ENCODE measurements at places on chromosomes 16 and 17.
A peak's percentile ranks its signal among the peaks of the same experiment; 100 is the strongest.

DNA sequence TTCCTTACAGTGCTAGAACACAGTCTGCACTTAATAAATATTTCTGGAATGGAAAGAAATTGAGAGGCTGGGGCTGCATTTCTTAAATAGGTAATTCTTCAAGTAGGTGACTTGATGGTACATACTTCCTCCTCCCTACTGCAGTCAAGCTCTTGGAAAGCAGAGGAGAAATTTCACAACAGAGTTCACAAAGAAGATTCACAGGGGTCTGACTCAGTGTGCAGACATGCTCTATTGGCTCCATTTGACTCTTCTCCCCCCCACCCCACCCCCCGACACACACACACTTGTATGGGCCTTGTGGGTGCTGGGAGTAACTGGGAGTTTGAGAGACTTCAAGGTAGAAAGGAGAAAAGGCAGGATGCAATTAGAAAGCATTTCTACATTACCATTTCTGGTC lies 6.2 kb upstream of the MYOCD start:
- DNase-seq = peak; percentile 68

GRCh38 chr17:1024076-1024475 lies 27.1 kb downstream of the TIMM22 start:
- DNase-seq = no peak

- peak; percentile 76 for DNase-seq
Observed at GRCh38 chr17:72699545-72699944, 392.9 kb downstream of the SLC39A11 start.

DNA sequence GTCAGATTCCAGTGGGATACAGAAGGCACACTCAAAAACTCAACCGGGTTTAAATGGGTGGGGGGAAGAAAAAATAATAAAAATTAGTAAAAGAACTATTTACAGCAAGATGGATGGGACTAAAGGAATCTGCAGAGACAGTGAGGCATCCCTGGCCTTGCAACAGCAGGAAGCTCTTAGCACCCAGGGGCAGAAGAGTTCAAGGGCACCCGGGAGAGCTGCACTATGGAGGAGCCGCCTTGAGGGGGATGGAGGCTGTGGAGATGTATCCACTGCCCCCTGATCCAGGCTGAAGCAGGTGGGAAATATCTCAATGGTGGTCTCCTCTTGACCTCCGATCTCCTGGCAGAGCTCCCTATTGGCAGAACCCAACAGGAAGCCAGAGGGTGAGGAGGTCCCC lies 69.4 kb upstream of the NFAT5 start:
- DNase-seq = no peak

- DNase-seq = no peak
Observed at GRCh38 chr17:27506348-27507218, 50.3 kb downstream of the KSR1 start.

DNA sequence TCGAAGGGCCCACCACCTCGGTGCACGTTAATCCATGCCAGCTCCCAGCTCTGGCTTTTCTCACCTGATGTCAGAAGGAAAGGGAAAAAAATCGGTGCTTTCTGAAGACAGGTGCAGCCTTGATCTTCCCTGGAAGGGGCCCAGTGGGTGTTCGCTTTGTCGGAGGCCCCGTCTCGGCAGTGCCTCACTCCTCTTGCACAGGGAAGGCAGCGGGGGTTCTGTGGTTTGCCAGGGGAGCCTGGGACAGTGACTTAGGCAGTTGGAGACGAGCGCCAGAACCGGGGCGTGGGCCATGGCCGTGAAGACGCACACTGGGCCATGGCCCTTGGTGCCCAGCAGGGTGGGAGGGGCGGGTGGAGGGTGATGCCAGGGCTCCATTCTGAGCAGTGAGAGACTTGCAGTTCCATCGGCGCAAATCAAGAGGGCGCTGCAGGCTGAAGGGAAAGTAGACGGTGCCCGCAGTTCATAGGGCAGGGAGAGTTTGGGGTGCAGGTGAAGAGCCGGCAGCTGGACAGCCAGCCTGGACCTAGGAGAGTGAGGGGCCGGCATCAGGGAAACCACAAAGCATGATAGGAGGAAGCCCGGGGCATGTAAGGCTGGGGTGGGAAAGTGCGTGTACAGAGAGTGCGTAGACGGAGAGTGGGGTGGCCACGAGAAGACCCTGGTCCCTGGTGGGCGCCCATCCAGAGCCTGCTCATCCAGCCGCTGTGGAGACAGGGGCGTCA lies 101.3 kb upstream of the CHMP6 start:
- DNase-seq = no peak

DNA sequence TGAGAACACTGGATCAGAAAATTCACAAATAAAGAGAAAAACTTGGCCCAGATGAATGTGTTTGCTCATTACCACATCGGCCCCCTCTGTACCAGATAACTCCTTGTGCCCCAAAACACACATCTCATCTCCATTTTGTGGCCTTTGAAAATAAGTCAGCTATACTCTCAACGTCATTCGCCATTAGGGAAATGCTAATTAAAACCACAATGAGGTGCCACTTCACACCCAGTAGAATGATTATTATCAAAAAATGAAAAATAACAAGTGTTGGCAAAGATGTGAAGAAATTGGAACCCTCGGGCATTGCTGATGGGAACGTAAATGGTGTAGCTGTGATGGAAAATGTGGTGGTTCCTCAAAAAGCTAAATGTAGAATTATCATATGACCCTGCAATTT lies 34.6 kb upstream of the AKTIP start:
- no peak for DNase-seq
